Renal cortical epithelial cell (primary cell): ENCODE measurements at places on chromosomes 5 and 9. TPM values are rescaled to one million over a fixed set of nuclear protein-coding genes. Genes with fewer than 3 reads are reported as not detected.

DNA sequence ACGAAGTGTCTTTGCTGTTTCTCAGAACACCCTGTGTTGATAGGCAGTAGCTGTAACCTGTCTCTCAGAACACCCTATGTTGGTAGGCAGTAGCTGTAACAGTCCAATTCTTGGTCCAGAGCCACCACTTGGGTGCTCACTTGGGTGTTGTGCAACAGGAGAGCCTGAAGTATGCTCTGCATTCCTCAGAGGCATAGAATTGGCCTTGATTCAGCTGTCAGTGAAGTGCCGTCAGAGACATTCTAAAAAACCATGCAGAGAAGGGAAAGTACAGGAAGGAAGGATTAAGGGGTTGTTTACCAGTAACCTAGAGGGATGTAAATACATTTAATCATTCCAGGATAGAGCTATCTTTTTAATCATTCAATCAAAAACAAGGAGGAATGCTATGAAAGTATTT is 231.2 kb downstream of the ARRDC3 start:
- peak; percentile 99 for DNase-seq

- no peak for DNase-seq
These were observed 445.7 kb upstream of the CLINT1 start for GRCh38 chr5:158304607-158305006.

GRCh38 chr5:42655982-42656650 is 100.5 kb upstream of the CCDC152 start:
- DNase-seq: peak; percentile 51

DNA sequence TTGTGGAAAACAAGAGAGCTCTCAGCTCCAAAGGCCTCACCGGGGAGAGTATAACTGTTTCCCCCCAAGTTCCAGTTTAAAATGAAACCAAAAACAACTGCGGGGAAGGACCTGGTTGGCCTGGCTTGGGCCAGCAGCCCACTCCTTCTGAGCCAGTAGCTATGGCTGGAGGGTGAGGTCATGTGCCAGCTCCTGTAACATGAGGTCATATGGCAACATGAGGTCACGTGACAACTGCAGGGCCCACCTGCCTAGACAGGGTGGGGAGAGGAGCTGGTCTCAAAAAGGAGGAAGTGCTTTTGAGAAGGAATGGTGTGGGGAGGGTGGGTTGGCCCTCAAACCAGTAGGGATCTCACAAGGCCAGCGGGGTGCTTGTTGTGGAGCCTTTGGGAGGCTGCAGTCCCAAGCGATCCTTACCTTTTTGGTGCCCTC is 29.3 kb upstream of the CRB2 start:
- no peak for DNase-seq

GRCh38 chr9:130701059-130702022 is 7.8 kb downstream of the EXOSC2 start:
- peak; percentile 58 for DNase-seq

GRCh38 chr9:126223798-126224531 is 102.7 kb upstream of the MVB12B start:
- no peak for DNase-seq

DNA sequence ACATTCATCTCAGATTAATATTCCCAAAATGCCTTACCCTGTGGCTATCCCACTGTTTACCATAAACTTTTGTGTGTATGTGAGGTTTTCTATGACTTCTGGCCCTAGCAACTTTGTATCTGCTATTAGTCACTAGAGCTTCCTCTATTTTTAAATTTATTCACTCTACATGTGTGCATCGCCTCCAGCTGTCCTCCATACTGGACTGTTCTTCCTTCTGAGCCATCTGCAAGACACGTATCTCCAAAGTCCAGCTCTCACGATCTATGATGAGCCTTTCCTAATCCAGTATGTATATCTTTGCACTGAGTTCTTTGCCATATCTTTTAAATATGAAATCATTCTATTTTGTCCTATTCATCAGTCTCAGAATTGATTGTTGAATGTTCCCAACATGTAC is 1.7 kb upstream of the GNG10 start:
- no peak for DNase-seq

NUTM2G gene
- total RNA-seq: not detected in 2 replicates

ST6GALNAC4 gene
- total RNA-seq: 31.8 and 33.0 TPM in 2 replicates

GARIN3 gene
- total RNA-seq: not detected in 2 replicates

HBEGF gene
- 23.4 and 52.8 TPM in 2 replicates for total RNA-seq
